ENCODE measurements at places on chromosomes 7 and 10.

GRCh38 chr7:8068892-8069686 is 100.5 kb downstream of the GLCCI1 start:
- DNase-seq, result no peak

- DNase-seq, result no peak
Measured at GRCh38 chr7:1708596-1709251, 38.6 kb downstream of the ELFN1 start.

DNA sequence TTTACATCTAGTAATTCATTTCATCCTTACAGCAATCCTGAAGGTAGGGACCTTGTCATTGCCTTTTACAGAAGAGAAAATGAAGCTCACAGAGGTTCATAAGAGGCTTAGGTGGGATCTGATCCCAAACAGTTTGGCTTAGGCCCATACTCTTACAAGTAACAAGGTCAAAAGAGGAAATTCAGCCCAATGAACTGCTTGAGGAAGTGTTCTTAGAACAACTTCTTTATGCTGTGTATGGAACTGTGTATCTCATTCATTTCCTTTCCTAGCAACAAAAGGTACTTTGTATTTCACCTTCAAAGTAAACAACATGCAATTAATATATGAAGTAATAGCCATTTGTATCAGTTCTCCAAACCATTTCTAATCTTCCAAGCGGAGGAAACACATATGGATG is 79.3 kb downstream of the AVL9 start:
- DNase-seq, result no peak

GRCh38 chr7:78172267-78172757 is 373.7 kb downstream of the PHTF2 start:
- DNase-seq, result no peak

- DNase-seq, result no peak
Measured at GRCh38 chr7:139675127-139676125, 102.4 kb downstream of the HIPK2 start.

- DNase-seq, result no peak
Measured at GRCh38 chr7:39950473-39951225, 593 bp downstream of the CDK13 start.

DNA sequence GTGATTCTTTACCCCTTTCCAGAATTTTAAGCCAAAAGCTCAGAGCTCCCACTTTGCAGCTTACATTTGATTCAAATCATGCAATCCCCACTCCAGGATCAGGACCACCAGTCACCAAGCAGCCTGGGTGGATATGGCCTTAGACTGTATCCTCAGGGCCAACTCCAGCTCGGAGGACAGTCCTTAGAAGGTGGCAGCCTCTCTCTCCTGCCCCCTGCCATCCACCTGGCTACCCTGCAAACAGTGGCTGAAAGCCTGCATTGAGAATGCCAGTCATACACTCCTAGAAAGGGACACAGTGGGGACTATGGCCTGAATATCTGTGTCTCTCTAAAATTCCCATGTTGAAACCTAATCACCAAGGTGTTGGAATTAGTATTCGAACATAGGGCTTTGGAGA is 50.0 kb upstream of the KCNMA1 start:
- no peak for DNase-seq

DNA sequence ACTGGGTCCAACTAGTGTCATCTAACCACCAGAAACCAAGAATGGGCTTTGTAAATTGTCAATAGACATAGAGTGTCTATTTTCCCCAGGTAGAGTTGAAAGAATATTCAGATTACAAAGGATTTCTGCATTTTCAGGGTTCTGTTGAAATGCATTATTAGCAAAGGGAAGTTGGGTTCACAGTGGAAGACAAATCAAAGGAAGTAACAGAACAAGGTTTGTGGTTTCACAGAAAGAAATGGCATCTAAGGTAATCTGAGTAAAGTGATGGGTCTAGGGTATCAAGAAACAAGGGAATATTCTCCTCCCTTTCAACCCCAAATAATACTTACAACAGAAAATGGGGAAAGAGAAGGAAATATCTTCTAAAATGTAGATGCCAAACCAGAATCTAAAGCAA is 25.8 kb downstream of the CEP41 start:
- no peak for DNase-seq

GRCh38 chr7:151794508-151795167 is 82.3 kb downstream of the PRKAG2 start:
- peak; percentile 76 for DNase-seq

DNA sequence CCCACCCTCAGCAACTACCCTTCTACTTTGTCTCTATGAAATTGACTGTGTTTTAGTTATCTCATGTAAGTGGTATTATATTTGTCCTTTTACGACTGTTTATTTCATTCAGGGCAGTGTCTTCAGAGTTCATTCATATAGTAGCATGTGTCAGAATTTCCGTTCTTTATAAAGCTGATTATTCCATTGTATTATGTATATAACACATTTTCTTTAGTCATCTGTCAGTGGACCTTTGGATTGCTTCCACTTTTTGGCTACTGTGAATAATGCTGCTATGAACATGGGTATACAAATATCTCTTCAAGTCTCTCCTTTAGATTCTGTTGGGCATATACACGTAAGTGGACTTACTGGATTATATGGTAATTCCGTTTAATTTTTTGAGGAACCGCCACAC is 14.5 kb downstream of the SLF2 start:
- DNase-seq, result no peak

DNA sequence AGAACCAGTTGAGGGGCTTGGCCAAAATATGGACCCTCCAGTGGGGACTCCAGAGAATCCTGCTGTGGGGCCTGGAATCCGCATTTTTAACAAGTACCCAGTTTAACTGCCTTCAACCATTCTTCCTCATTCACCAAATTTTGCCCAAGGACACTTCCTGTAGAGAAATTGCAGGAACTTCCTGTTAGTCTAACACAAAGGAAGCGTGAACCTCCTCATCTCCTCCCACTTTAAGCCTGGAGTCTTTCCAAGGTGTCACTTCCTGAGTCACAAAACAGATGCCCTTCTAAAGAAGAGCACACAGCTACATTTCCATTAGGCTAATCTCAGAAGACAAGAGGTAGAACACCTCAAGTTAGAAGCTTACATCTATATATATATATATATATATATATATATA is 188.4 kb downstream of the PPP1R17 start:
- no peak for DNase-seq

DNA sequence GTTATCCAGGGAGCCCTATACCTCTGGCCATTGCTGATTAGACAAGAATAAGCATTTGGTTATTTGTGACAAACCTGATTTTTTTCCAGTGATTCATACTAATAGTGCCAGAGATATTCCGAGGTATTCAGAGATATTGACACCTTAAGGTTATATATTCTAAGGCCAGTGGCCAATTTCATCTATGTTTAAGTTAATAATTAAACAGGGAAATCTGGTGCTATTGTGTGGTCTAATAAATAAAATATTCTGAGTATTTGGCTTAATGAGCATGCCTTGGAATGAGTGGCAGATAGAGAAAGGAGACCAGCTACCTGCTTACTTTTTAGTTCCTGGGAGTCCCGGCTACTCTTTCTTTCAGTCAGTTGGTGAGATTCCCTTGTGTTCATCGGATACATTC is 38.6 kb upstream of the MEOX2 start:
- no peak for DNase-seq

- DNase-seq, result no peak
Measured at GRCh38 chr7:24576171-24577025, 3.1 kb downstream of the PALS2 start.

DNA sequence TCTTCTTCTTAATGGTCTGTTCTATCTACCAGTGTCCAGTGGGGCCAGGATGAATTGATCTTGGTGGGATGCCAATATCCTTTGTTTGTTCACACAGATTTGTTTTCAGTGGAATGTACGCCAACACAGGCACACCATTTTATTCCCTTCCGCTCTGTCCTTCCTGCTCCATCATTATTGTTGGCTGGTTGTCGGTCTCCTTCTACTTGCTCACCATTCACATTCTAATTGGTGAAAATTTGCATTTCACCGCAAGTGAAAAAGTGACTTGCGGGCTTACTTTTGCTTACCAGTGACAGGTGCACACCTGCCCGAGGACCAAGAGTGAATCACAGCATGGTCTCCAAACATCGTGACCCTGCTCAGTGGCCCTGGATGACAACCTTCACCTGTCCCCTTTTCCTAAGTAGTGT is 148.3 kb downstream of the NOC3L start:
- DNase-seq, result no peak

GRCh38 chr10:14513123-14513522 is 182.4 kb upstream of the FRMD4A start:
- DNase-seq, result no peak

DNA sequence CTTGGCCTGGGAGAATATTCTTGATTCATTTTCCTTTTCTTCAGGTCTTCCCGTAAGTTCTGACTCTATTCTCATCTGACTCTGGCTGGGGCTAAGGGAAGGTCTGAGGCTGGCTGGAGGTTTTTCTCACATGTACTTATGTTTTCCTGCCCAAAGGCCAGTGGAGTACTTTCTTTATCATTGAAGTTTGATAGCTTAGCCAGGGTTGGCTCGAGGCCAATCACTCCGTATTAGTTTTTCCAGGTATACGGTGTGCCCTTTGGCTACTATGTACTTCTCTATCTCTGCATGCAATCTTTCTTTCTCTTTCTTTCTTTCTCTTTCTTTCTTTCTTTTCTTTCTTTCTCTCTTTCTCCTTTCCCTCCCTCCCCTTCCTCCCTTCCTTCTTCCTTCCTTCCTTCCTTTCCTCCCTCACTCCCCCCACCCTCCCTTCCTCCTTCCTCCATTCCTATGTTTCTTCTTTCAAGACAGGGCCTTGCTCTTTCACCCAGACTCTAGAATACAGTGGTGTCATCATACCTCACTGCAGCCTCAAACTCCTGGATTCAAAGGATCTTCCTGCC is 26.8 kb upstream of the VKORC1L1 start:
- DNase-seq, result no peak

GRCh38 chr10:8498881-8499280 is 444.4 kb downstream of the GATA3 start:
- DNase-seq, result no peak

DNA sequence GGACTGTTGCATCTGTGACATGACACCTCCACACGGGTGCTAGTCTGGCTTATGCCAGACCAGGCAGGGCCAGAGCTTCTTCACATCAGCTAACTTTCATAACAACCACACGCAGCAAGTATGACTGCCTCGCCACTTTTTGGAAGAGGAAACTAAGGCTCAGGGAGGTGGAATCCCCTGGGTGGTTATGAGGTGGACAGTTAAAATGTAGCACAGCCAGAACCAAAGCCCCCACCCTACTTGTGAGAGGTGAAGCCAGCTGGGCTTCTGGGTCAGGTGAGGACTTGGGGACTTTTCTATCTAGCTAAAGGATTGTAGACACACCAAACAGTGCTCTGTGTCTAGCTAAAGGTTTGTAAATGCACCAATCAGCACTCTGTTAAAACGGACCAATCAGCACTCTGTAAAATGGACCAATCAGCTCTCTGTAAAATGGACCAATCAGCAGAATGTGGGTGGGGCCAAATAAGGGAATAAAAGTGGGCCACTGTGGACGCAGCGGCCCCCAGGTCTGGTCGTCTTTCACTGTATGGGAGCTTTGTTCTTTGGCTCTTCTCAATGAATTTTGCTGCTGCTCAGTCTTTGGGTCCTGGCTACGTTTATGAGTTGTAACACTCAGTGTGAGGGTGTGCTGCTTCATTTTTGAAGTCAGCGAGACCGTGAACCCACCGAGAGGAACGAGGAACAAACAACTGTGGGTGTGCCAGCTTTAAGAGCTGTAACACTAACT is 171.0 kb downstream of the PTPN20 start:
- peak; percentile 29 for DNase-seq

GRCh38 chr7:30040938-30041337 is 12.7 kb downstream of the PLEKHA8 start:
- no peak for DNase-seq

- peak; percentile 68 for DNase-seq
Measured at GRCh38 chr7:83947260-83947659, 247.3 kb downstream of the SEMA3A start.

- DNase-seq, result no peak
Measured at GRCh38 chr7:113812591-113813255, 106.1 kb downstream of the PPP1R3A start.

DNA sequence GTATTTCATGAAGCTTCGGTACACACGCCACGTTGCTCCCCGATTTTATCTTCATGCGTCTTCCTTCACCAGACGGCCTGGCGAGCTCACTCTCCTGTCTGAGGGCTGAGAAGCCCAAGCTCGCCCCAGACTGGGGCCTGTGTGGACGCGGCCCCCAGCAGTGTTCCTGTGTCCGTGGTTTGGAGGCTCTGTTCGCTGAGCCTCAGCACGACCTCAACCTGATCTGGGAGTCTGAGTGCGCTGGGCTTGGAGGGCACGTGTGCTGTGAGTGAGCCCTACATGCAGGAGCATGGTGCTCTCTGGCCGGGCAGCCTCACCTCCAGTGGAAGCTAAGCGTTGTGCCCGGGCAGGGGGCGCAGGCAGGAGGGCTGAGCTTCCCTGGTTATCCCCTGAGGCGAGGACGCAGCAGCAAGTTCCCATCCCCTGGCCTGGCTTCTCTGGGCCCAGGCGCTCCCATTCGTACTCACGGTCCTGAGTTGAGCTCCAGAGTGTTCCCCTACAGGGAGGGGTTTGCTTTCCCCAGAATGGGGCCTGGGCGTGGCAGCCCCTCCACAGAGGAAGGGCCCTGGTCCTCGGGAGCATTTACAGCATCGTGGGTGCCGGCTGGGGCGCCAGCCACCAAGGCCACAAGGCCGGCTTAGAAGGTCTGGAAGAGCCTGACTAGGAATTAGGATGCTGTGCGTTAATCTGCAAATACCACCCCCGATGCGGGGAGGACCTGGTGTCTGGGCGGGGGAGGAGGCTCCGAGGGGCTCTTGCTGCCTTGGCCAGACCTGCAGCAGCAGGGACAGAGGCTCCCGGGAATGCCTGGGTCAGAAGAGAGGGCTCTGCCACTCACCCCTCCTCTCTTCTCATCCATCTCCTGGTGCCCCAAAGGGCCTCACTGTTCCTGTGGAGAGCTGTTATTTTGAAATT is 400.6 kb downstream of the DNAJB6 start:
- no peak for DNase-seq

DNA sequence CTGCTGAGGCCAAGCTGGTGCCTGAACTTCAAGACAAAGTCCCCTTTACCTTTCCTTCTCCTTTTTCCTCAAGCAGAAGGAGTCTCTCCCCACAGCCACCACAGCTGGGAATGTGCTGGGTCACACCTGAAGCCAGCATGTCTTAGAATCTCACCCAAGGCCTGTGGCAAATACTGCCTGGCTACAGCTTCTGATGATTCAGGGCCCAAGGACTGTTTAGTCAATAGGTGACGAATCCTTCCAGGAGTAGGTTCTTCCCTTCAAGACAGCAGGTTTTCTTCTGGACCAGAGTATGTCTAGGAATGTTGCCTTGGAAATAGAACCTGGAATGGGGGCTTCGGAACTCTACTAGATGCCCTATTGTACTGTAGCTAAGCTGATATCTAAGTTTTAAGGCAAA is 374.6 kb downstream of the KIF20B start:
- no peak for DNase-seq

DNA sequence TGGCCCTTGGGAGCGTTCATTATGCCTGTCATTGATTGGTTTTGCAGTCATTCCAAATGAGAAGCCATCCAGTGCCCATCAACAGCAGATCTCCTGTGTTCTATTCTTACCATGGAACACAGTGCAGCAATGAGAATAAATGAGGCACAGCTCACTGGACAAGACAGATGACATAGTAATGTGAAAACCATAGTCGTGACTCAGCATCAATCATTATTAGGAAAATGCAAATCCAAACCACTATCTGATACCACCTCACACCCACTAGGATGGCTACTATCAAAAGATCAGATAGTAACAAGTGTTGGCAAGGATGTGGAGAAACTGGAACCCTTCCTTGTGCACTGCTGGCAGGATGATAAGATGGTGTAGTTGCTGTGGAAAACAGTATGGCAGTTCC is 144.7 kb downstream of the ARHGAP22 start:
- DNase-seq, result no peak

- DNase-seq, result no peak
Measured at GRCh38 chr7:4129481-4130122, 552.5 kb upstream of the FOXK1 start.
